Jurkat, Clone E6-1 (cell line): ENCODE measurements at places on chromosomes 2 and 18.

DNA sequence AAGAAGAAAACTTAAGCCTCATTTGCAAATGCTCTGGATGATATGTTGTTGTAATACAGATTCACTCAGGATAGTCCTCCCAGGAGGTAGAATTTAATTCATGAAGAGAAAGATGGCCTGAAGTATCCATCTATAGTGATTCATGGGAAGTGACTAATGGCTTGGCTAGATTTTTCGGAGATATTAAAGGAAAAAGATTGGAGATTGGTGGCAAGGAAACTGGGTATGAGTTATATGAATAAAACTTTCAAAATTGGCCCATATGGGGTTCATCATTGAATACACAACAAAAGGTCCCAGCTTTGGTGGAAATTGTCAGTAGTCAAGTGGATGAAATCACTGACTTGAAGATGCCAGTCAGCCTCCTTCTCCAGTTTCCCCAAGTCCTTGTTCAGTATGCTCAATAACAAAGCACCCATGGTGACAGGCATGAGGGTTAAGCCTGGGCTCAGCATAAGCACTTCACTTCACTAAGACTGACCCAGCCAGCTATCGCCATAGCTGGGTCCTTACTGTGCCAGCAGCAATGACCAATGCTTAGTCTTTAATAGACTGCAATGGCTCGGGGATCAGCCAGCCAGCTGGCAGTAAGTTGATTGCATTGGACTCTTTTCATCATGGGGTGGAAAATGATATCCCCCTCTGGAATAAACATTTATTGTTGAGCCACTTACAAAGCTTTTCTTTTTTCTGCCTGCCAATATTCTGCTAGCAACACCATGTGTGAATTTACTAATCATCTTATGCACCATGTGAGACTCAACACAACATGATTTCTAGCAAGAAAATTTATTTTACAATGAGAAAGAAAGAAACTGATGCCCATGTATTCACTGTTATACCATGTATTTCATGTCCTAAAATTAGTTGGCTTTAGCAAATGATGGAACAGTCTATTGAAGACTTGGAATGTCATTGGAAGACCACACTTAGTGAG is 176.6 kb upstream of the TACR1 start:
- DNase-seq, result no peak

DNA sequence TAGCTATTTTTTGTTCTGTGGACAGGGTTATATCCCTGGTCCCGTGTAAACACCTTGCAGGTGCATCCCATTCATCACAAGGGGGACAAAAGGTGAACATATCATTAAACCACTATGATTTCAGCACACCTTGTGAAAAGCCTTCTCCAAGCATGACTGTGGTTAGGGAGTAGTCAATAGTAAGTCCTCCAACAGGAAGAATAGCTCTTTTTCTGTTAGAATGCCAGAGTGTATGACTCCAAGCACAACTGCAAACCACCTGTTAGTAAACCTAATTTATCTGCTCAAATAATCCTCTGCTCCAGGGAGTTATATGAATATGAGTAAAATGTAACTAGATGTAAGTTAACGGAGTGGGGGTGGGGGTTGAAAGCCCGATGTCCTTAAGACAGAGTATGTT is 240.5 kb downstream of the AGPS start:
- no peak for DNase-seq

DNA sequence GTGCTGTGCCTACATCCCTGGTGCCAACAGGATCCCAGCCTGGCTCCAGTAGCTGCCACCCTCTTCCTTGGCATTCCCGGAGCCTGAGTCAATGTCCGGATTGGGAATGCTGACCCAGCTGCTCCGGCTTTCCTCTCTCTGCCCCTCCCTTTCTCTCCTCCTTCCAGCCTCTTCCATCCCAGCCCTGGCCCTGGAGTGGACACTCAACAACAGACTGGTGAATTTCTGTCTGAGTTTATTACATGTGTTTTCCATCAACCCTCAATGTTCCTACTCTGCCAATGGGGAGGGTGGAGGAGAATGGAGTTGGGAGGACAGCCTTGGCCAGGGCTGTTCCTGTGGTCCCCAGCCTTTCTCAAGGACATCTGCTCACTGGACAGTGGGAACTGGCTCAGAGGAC is 917 bp upstream of the PRKAG3 start:
- no peak for DNase-seq

GRCh38 chr2:32522770-32523169 is 105.1 kb upstream of the TTC27 start:
- no peak for DNase-seq

DNA sequence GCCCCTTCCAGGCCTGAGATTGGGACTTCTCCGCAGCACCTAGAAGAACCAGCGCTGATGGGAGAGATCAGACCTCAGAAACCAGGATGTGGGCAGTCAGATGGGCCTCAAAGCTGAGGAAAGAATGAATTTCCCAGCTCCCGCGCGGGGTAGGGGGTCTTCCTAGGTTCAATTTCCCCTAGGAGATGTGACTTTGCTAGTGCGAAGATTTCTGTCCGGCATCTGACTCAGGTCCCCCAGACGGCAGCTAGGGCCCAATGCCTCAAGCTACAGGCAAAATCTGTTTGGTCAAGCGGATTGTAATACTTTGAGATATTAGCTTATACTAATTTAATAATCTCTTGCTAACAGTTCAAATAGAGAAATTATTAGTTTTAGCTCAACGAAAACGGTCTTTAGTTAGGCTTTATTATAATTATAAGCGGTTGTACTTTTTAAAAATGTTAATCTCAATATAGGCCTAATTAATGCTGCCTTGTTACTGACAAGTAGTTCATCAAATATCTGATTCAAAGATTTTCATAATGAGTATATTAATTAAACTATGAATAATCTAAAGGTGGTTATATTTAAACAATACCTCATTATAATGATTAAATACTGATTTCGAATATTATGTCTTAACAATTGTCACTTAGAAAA is 5.8 kb downstream of the DLX1 start:
- no peak for DNase-seq

GRCh38 chr2:40037303-40037702 is 258.2 kb upstream of the THUMPD2 start:
- DNase-seq, result no peak

DNA sequence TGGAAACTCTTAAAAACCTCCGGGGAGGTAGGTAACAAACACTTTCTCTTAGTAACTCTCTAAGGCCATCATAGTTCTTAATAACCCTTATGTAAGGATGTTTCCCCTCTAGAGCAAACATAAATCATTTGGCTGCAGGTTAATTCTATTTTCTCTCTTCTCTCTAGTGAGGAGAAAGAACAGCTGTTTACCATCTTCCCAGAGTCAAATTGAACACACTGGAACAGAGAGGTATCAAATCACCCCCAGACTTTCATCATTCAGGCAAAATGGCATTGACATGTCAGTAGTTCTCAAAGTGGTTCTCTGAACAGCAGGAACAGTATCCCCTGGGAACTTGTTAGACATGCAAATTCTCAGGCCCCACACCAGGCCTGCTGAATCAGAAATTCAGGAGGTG is 240.7 kb downstream of the MEIS1 start:
- no peak for DNase-seq

DNA sequence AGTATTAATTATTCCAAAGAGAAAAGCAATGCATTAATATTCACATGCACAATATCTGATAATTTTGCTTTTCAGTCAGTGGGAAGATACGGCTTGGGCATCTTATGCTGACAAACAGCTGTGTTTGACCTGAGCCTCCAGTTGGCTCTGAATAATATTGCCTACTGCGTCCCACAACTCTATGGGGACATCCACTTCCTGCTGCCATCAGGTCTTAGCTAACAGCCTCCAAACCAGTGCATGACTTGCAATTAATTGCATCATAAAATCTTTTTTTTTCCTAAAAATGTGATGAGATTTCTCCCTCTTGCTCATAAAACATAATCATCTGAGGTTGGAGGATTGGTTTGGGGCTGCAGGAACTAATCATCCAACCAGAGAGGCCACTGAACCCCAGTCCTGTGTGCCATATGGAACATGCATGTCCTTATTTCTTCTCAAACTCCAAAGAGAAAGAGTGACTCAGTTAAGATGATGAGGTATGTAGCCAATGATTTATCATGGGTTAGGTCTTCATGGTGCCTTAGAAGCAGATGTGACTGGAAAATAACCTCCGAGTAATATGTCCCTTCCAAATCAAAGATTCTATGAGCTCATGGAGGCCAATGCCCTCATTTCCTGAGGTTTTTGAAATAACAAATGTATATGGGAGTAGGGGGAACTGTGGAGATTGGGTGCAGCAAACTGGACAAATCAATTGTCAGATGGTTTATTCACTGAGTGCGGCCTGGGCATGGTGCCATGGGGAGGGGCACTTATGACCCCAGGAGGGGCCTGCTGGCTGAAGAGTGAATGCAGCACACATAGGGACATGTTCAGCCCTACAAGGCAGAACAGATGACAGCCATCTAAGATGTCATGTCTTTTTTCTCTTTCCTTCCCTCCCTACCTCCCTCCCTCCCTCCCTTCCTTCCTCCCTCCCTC is 39.4 kb downstream of the EDAR start:
- DNase-seq, result no peak

DNA sequence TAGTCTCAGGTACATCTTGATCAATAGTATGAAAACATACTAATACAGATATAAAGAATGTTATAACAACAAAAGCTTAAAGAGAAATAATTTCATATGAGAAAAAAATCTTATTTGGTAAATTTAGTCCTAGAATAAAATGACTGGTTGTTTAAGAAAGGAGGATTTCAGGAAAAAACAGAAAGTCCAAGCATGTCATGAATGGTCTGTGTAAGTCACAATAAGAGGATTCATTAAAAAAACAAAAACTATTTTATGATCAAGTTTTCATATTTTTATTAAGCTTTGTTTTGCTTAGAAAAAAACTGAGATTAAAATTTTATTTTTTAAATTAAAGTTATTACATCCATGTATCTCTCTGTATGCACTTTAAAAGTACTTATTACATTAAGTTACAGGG is 353.9 kb upstream of the SPHKAP start:
- no peak for DNase-seq

DNA sequence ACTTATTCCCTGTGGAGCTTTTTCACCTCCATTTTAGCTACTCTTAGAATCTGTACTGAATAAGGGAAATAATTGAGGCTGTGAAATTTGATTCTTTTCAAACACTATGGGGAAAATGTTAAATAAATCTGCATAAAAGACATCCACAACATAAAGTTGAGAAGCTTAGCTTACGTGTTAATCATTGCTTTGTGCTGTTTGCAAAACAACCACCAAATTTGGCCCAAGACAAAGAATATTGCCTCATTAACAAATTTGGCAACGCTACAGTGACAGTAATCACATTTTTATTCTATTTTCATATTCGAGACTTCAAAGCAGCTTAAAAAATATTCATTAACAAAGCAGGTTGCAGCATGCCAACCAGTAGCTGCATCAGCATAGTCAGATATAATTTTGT is 437.6 kb downstream of the DPP10 start:
- DNase-seq, result no peak

DNA sequence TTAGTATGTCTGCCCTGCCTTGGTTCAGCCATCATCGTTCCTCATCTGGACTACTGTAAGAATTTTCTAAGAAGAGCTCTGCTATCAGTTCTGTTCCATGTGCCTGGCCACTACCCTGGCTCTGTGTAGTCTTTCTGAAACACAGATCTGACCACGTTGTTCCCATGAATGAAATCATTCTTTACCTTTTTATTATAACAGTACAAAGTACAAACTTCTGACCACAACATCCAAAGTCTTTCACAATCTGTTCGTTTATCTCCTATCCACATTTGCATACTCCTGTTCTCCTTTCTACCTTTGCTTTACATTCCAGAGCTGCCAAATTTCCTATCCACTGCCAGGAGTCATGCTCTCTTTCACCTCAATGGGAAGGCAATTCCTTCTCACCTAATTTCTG is 284.6 kb upstream of the LRP1B start:
- no peak for DNase-seq

GRCh38 chr2:38322224-38322914 is 54.7 kb downstream of the ATL2 start:
- DNase-seq, result no peak

DNA sequence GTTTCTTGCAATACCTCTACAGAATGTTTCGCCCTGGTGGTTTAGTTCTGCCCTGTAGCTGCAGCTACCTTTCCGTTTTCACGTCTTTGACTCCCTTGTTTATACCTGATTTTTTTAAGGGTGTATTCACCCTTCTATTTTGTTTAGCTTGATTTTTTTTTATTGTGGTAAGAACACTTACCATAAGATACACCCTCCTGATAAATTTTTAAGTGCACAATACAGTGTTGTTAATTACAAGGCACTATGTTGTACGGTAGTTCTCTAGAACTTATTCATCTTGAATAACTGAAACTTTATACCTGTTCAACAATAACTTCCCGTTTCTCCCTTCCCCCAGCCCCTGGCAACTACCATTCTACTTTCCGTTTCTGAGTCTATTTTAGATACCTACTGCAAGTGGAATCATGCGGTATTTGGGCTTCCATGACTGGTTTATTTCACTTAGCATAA is 48.9 kb upstream of the NABP1 start:
- no peak for DNase-seq
